ENCODE measurements at places on chromosomes 16 and 17.

- no peak for DNase-seq
Measured at GRCh38 chr17:14919094-14919493, 346.0 kb downstream of the PMP22 start.

DNA sequence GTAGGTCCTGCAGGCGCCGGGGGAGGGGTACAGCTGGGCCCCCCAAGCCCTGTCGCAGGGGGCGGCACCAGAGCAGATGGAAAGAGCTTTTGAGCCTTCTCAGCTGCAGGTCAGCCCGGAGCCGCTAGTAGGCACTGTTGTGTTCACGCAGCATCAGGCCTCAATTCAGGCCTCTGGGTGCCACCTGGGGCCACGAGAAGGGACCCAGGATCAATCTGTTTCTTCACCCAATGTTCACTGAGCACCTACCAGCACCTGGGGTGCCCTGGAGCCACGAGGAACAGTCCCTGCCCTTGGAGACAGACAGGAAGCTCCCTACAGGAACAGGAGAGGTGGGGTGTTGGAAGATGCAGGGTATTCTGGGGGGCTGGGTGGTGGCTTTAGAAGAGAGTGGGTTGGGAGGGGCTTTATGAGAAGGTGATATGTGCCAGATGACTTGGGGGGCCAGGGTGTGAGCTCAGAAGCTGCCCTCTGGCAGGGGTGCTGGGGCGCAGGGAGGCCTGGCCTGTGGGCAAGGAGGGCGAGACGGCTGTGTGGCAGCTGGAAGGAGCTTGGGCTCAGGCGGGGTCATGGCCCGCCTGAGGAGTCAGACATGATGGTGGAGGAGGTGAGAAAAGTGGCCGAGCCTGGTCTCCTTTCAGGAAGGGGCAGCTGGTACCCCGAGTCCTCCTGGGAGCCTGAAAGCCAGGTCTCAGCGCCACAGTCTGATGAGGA lies 121.9 kb upstream of the GSE1 start:
- peak; percentile 79 for DNase-seq

DNA sequence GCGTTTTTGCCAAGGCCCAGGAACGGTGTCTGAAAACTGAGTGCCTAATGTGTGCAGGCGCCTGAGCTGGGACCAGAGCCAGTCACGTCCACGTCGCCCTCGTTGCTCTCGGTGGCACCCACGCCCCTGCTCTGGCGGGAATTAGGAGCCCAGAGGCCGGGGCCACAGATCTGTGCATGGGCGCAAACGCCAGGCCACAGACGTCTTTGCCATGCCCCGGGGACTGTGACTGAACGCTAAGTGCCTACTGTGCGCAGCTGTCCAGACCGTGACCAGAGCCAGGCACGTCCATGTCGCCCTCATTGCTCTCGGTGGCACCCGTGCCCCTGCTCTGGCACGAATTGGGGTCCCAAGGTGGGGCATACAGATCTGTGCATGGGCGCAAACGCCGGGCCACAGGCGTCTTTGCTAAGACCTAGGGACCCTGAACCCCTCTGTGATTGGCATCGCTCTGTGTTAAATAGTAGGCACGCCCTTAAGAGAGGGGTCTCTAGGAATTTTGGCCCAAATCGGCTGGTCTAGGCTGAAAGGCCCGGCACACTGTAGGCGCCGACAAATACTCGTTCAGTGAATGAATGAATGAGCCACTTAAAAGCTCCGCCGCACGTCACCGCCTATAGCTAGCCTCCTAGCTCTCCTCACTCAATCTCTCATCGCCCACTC lies 827 bp upstream of the UBALD1 start:
- DNase-seq, result no peak

GRCh38 chr16:73062743-73063733 lies 15.1 kb upstream of the ZFHX3 start:
- no peak for DNase-seq

DNA sequence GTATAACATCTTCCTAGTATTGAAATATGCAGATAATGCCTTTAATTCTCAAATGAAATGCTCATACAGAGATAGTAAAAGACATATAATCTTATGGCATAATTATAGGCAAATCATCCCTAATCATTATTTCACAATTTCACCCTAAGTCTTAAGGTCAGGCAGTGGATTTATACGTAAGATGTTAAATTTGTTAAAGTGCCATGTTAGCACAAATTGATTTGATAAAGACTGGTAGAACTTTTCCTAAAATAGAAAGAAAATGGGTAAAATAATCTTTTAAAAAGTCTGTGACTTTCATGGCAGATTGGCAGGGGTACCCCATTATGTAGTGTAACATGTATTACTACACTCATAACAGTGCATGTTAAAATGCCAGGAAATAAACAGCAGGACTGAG lies 1092.7 kb upstream of the GOT2 start:
- no peak for DNase-seq

- no peak for DNase-seq
Measured at GRCh38 chr16:58588406-58588805, 41.2 kb downstream of the CNOT1 start.

DNA sequence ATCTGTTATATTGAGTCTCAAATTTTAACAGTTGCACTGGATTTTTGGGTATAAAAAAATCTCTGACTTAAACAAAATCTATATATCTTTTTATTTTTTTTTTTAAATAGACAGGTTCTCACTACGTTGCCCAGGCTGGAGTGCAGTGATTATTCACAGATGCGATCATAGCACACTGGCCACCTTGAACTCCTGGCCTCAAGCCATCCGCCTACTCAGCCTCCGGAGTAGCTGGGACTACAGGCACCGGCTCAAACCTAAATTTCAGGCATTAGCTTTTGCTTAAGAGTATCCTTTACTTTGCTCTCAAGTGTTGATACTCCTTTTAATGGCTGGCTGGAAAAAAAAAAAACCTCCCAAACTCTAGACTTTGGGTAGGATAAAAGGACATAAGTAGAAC lies 61.6 kb downstream of the RPGRIP1L start:
- DNase-seq, result no peak

- DNase-seq, result peak; percentile 91
Measured at GRCh38 chr17:75571197-75571884, 16.3 kb upstream of the MYO15B start.

DNA sequence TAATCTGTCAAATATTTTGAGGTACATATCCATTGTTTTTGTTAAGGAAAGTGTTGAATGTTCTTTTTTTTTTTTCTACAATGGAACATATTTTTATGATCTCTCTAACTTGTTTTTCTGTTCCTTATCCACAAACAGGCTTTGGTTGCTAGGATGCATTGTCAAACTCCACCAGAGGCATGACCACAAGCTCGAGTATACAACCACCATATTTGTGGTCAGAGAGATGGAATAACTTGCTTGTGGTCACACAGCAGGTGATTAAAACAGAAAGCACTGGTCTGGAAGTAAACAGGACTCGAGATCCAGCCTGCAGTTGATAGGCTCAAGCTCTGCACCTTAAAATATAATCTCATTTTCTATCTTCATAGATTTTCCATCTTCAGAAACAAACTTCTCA lies 105.8 kb upstream of the ADAMTS18 start:
- no peak for DNase-seq

GRCh38 chr16:19607616-19608280 lies 52.2 kb downstream of the VPS35L start:
- DNase-seq, result no peak

DNA sequence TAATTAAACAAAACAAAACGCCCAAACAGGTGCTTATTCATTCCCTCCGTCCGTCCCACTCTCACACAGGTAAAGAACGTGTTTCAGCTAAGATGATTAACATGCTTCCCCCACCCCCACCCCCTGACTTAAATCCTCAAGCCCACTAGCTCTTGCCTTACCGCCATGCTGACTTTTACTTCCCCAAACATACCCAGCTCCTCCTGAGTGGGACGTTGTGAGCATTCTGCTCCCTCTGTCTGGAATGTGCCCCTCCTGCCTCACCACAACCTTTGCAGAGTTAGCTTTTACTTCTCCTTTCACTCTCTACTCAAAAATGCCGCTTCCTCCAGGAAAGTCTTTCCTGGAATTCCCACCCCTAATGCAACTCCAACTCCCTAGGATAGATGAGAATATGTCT lies 774.0 kb upstream of the RBFOX1 start:
- no peak for DNase-seq

- no peak for DNase-seq
Measured at GRCh38 chr16:72371307-72372086, 199.5 kb upstream of the PMFBP1 start.

- no peak for DNase-seq
Measured at GRCh38 chr16:68792465-68793324, 50.6 kb upstream of the TANGO6 start.

GRCh38 chr16:53817812-53818550 lies 114.0 kb downstream of the FTO start:
- DNase-seq, result no peak

- no peak for DNase-seq
Measured at GRCh38 chr17:64092952-64093451, 36.9 kb downstream of the ERN1 start.
